ENCODE measurements at places on chromosomes 16 and 17.

- no peak for DNase-seq
Measured at GRCh38 chr17:43907425-43907981, at the start of gene MPP2. TSS of gene MPP2 (minus strand) at chr17:43907536. CDS start at chr17:43904460, 3,076 bp downstream.

GRCh38 chr17:8755590-8756255, 2.6 kb downstream of the SPDYE4 start:
- no peak for DNase-seq

- DNase-seq, result no peak
Measured at GRCh38 chr16:28843766-28844165, 2.4 kb downstream of the TUFM start.

- DNase-seq, result no peak
Measured at GRCh38 chr16:56946767-56947603, 14.8 kb upstream of the CETP start.

DNA sequence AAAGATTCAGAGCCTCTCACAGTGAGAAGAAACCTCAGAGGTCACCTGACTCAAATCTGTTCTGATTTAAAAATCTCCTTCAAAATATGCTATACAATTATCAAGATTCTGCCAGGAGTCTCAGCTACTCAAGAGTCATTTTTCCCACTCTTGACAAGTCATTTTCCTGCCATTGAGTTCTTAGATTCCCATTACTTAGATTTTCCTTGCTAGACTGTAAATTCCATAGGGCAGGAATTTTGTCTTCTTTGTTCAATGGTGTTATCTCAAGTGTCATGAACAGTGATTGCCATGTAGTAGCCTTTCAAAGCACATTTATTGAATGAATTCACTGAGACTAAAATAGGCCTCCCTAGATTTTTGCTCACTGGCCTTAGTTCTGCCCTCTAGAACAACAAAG, 95.9 kb downstream of the PCTP start:
- DNase-seq, result no peak

GRCh38 chr16:68452176-68452575, 3.9 kb upstream of the SMPD3 start:
- no peak for DNase-seq

Measured in SIG-M5 (cell line).